ENCODE measurements at places on chromosomes 1 and 21. TPM values are rescaled to one million over a fixed set of nuclear protein-coding genes. Genes with fewer than 3 reads are reported as not detected.

- H3K27me3 ChIP-seq: no peaks in the 10 kb centered on the region
- no peak for DNase-seq
- no peaks in the 10 kb centered on the region for H3K36me3 ChIP-seq
- H3K4me1 ChIP-seq: no peaks in the 10 kb centered on the region
- H3K4me3 ChIP-seq: no peak overlapping the region
These were observed 1093.2 kb downstream of the ADGRL2 start for GRCh38 chr1:82893712-82894470.

DNA sequence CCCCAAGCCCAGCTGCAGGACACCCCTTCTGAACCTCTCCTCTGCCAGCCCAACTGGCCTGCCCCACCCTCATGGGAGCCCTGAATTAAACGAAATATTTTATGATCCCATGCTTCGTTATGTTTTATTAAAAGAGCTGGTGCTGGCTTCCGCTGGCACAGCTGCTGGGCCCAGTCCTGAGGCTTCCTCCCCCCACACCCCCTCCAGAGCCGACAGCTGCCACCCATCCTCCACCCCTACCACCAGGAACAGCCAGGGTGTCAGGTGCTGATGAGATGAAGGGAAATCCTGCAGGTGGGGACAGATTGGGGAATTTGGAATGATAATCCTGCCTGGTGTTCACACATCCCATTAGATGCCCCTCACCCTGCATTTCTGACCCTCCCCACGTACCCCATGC lies 19.0 kb downstream of the IGSF21 start:
- H3K4me1 ChIP-seq: no peaks in the 10 kb centered on the region
- H3K36me3 ChIP-seq: no peaks in the 10 kb centered on the region
- H3K27me3 ChIP-seq: no peaks in the 10 kb centered on the region
- no peak for DNase-seq
- H3K4me3 ChIP-seq: no peak overlapping the region

SLC5A9 gene
- total RNA-seq: 0.84 TPM

GRCh38 chr1:201136355-201137023 lies 9.5 kb upstream of the ASCL5 start:
- peaks cover 5% of the 10 kb centered on the region for H3K4me1 ChIP-seq
- H3K36me3 ChIP-seq: no peaks in the 10 kb centered on the region
- no peaks in the 10 kb centered on the region for H3K27me3 ChIP-seq
- H3K4me3 ChIP-seq: no peak overlapping the region
- no peak for DNase-seq

DNA sequence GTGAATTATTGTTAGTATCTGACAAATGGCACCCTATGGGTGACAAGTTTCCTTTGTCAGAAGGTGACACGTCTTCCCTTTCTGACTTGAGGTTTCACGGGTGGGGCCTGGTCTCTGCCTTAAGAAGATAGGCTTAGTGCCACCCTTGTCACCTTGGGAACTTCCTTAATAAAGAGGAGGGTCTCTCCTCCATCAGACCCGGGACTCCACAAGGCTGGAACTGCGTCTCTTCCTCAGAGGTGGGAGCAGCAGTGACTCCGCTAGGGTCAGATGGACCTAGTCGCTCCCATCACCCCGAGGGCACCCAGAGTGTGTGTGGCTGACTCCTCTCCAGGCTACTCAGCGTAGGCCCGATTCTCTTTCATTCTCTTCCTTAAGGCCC lies 774 bp upstream of the WDTC1 start:
- no peak overlapping the region for H3K4me3 ChIP-seq
- no peaks in the 10 kb centered on the region for H3K27me3 ChIP-seq
- no peak overlapping the region for H3K27ac ChIP-seq
- H3K36me3 ChIP-seq: no peaks in the 10 kb centered on the region

ELAVL4 gene
- 0.39 TPM for total RNA-seq

ESRRG gene
- 0.21 TPM for total RNA-seq

All from aorta (tissue), 5 donors.